ENCODE measurements at places on chromosomes 7 and 10. TPM values are rescaled to one million over a fixed set of nuclear protein-coding genes. Genes with fewer than 3 reads are reported as not detected.

DNA sequence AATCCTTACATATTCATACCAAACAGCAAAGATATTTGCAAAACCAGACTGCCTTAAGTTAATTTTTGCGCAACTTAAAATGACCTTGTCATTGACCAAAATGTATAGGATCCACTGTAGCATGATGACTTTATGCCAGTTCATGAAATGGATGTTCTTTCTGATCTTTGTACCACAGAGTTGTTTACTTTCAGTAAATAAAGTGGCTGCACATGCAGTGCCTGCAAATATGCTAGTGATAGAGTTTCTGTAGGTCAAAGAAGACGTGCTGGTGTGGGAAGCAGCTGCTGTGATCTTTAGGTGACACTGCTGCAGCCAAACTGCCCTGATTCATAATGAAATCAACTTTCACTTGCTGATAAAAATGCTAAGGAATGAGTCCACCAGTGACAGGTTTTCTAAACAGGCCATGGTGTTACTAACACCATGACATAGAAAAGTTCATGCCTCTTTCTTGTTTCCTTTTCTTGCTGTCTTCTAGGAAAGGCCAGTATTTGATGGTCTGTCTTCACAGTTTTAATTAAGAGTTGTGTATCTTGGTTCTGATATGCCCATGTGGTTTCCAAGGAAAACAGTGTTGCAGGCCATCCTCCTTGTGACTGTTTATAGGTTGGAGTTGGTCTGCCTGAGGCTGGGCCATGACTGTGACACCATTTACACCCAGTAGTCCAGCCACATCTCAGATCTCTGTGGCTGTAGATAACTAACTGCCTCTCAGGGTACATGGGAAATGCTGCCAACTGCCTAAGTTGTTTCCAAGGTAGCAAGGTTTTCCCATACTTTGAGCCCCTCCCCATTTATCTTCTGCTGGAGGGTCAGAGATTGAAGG is 62.5 kb downstream of the INSYN2A start:
- DNase-seq: no peak
- H3K27ac ChIP-seq: no peak overlapping the region
- peaks cover 19% of the 10 kb centered on the region for H3K36me3 ChIP-seq
- no peaks in the 10 kb centered on the region for H3K4me1 ChIP-seq

- no peaks in the 10 kb centered on the region for H3K4me1 ChIP-seq
- no peaks in the 10 kb centered on the region for H3K36me3 ChIP-seq
- DNase-seq: no peak
- H3K27me3 ChIP-seq: no peaks in the 10 kb centered on the region
These were observed 284.2 kb downstream of the SUGCT start for GRCh38 chr7:40418983-40419382.

DNA sequence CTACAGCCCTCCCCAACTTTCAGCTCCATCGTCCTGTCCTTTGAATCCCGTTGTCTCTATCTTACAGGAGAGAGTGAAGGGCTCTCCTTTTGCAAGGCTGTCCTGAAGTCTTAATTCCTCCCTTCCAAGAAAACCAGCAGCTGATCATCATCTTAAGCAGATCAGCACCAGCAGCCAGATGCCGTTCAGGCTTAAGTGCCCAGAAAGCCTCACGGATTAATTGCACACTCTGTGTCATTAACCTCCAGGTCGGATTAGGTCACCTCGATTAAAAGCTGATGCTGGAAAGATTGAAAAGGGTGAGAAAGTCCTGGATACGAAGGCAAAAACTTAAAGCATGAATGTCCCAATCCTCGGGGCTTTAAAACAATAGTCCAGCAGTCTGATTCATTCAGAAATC is 24.8 kb upstream of the ADARB2 start:
- no peaks in the 10 kb centered on the region for H3K36me3 ChIP-seq
- no peak overlapping the region for H3K27ac ChIP-seq

FAM25G gene
- not detected for total RNA-seq

NODAL gene
- not detected for total RNA-seq

DNA sequence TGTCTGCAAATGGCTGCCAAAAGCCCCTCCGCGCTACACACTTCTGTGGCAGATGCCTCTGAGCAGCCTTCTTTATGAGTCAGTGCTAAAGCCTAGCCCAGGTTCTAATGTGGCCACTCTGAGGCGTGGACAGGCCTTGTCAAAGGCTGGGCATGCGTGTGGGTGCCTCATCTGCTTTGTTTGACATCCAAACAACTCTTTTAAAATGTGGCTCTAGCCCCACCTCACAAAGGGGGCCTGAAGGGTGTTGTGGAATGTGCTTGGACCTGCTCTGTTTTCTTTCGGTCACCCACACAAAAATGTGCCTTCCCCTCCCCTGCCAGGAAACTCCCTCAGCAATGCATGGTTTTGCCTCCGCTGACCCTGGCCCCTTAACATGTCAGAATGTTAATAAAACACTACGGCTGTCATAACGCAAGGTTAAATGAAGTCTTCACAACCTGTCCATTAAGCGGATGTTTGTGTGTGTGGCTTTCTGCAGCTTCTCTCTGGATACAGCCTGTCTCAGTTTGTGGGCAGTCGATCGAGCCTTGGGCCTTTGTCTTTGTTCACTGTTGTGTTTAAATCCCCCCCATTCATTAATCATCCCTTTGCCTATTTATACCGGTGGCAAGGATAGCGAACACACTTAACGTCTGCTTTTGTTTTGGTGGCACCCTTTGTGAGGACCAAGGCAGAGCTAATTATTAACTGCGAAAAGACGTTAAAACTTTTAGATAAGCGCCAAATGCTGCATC is 718.9 kb downstream of the LRMDA start:
- H3K4me1 ChIP-seq: peaks cover 27% of the 10 kb centered on the region
- peaks cover 1% of the 10 kb centered on the region for H3K27me3 ChIP-seq
- peak; percentile 75 for DNase-seq
- H3K4me3 ChIP-seq: peak overlapping the region; percentile 74

GRCh38 chr10:76284351-76284750 is 852.9 kb downstream of the LRMDA start:
- H3K4me3 ChIP-seq: no peak overlapping the region
- peaks cover 23% of the 10 kb centered on the region for H3K4me1 ChIP-seq
- H3K36me3 ChIP-seq: peaks cover 7% of the 10 kb centered on the region
- no peak overlapping the region for H3K27ac ChIP-seq

EN2 gene
- 0.94 TPM for total RNA-seq

DNA sequence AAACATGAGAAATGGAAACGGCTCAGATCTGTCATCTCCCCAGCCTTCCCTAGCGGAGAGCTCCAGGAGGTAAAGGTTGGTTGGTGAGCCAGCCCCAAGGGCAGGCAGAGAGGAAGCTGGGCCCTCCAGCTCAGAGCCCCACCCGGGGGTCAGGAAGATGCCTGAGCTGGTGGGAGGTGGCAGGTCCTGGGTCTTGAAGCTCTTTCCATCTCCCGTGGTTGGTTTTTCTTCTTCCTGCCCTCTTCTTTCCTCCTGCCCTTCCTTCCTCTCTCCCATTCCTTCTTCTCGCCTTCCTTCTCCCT is 384.2 kb upstream of the FOXK1 start:
- peaks cover 6% of the 10 kb centered on the region for H3K27me3 ChIP-seq
- no peaks in the 10 kb centered on the region for H3K36me3 ChIP-seq
- peak; percentile 16 for DNase-seq

UPK3BL2 gene
- total RNA-seq: 19.8 TPM

NUTM2D gene
- total RNA-seq: 9.9 TPM

DNA sequence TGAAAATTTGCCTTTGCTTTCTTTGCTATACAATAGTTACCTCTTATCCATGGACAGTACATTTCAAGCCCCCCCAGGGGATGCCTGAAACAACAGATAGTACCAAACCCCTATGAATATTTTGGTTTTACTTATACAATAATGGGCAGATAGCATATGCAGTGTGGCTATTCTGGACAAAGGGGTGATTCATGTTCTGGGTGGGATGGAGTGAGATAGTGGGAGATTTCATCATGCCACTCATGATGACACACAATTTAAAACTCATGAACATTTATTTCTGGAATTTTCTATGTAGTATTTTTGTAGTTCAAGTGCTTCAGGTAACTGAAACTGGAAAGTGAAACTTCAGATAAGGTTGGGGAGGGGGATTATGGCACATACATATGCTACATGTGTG is 12.0 kb downstream of the STARD3NL start:
- no peaks in the 10 kb centered on the region for H3K27me3 ChIP-seq
- DNase-seq: no peak
- peaks cover 38% of the 10 kb centered on the region for H3K4me1 ChIP-seq
- H3K36me3 ChIP-seq: peaks cover 31% of the 10 kb centered on the region
- H3K4me3 ChIP-seq: no peak overlapping the region

CALML5 gene
- total RNA-seq: not detected

GRCh38 chr10:76523791-76524351 is 1092.4 kb downstream of the LRMDA start:
- peaks cover 25% of the 10 kb centered on the region for H3K4me1 ChIP-seq
- peak overlapping the region; percentile 18 for H3K4me3 ChIP-seq
- H3K36me3 ChIP-seq: no peaks in the 10 kb centered on the region

PLEKHS1 gene
- total RNA-seq: 0.45 TPM

HOXA11 gene
- 1.2 TPM for total RNA-seq
